ENCODE measurements at places on chromosomes 4 and X.

- no peak for DNase-seq
Measured at GRCh38 chrX:73847100-73847499, 284.1 kb downstream of the CHIC1 start.

- DNase-seq, result no peak
Measured at GRCh38 chr4:17077105-17077504, 178.7 kb upstream of the LDB2 start.

DNA sequence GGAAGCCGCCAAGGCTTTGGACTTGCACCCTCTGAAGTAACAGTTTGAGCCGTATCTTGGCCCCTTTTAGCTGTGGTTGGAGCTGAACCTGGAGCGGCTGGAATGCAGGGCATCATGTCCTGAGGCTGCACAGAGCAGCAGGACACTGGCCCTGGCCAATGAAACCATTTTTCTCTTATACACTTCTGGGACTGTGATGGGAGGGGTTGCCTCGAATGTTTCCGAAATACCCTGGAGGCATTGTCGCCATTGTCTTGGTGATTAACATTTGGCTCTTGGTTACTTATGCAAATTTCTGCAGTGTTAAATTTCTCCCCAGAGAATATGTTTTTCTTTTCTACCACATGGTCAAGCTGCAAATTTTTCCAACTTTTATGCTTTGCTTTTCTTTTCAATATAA lies 137.2 kb downstream of the MAGEC1 start:
- DNase-seq, result no peak

DNA sequence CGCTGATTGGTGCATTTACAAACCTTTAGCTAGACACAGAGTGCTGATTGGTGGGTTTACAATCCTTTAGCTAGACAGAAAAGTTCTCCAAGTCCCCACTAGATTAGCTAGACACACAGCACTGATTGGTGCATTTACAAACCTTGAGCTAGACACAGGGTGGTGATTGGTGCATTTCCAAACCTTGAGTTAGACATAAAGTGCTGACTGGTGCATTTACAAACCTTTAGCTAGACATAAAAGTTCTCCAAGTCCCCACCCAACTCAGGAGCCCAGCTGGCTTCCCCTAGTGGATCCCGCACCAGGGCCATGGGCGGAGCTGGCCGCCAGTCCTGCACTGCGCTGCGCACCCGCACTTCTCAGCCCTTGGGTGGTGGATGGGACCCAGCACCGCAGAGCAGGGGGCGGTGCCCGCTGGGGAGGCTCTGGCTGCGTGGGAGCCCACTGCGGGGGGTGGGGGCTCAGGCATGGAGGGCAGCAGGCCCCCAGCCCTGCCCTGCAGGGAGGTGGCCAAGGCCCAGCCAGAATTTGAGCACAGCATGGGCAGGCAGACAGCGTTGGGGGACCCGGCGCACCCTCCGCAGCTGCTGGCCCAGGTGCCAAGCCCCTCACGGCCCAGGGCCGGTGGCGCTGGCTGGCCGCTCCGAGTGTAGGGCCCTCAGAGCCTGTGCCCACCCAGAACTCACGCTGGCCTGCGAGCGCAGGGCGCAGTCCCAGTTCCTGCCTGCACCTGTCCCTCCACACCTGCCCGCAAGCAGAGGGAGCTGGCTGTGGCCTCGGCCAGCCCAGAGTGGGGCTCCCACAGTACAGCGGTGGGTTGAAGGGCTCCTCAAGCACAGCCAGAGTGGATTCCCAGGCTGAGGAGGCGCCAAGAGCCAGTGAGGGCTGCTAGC lies 608.9 kb upstream of the LCORL start:
- no peak for DNase-seq

GRCh38 chr4:187744911-187745310 lies 250.7 kb upstream of the ZFP42 start:
- DNase-seq, result no peak
